Stimulated activated CD4-positive, alpha-beta T cell treated with anti-CD3 and anti-CD28 coated beads, TNF-alpha, amount 100 ng/mL, for 1 hour (primary cell): ENCODE measurements at places on chromosomes 6 and 20.

GRCh38 chr20:35947489-35947888 lies 6.8 kb downstream of the SCAND1 start:
- DNase-seq = no peak

DNA sequence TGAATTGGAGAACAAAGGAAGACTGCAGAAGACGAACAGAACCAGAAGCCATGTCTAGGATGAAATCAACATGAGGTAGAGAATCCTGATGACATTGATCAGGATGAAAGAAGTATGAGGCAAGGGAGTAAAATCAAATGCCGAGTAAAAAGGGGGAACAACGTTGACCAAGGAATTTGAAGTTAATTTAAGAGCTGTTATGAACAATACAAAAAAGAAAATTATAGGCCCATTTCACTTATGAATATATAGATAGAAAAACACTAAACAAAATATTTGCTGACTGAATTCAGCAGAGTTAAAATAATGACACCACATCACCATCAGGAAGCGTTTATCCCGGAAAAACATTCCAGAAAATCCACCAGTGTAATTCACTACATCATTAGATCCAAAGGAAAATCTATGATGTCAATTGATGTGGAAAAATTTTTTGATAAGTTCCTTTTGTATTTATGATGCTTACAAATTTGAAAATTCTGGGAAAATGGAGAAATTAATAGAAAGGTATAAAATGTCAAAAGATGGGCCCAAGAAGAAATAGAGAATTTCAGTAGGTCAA lies 8.1 kb upstream of the CCN5 start:
- DNase-seq = no peak

DNA sequence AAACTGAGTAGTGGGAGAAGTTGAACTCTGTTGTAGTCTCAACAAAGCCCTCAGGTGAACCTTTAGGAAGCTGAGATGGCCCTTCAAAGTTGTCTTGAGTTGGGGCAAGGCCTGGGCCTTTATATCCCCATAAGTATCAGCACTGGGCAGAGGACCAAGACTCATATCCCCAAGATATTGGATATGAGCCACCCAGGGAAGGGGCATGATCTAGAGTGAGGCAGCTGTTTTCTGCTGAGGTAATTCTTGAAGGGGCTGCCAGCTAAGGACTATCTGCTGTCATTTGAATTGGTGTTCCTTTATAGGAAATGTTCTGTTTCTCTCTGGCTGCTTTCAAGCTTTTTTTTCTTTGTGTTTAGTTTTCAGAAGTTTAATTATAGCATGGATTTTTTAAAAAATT lies 140.7 kb upstream of the FLRT3 start:
- no peak for DNase-seq

DNA sequence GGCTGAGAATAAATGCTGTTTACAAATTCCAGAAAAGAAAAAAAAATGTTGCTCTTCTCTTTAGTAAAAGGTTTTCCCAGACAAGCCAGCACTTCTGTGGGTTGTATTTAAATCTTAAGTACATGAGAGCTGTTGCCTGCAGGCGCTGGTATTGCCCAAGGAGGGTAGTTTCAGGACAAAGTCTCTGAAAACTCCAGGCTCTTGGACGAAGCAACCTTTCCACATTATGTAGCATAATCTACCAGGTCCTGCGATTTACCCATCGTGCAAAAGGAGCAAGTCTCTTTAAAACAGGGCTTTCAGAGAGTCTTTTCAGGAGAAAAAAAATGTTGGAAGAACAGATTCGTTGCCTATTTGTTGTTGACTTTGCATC lies 65.6 kb downstream of the PLG start:
- no peak for DNase-seq

DNA sequence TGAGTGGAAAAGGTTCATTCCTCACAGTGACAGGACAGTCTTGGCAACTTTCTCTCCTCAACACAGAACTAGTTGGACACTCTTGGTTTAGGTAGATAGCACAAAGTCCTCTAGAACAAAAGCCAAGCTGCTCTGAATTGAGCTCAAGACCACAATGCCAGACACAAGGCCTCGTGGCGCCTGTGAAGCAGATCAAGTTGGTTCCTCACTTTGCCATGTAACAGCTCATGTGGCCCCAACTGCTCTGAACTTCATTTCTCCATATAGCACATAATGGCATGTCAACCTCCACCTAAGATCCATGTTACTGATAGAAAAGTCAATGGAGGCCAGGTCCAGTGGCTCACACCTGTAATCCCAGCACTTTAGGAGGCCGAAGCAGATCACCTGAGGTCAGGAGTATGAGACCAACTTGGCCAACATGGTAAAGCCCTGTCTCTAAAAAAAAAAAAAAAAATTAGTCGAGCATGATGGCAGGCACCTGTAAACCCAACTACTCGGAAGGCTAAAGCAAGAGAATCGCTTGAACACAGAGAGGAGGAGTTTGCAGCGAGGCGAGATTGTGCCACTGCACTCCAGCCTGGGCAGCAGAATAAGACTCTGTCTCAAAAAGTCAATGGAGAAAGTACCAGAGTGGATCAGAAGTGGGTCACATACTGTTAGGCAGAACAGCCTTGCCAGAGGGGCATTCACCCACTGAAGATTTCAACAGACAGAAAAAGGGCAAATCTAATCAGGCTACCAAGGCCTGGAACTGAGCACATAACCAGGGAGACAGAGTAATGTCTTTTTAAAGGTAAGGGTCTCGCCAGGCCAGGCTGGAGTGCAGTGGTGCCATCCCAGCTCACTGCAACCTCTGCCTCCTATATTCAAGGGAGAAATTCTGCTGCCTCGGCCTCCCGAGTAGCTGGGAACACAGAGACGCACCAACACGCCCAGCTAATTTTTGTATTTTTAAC lies 21.2 kb downstream of the ROMO1 start:
- no peak for DNase-seq

DNA sequence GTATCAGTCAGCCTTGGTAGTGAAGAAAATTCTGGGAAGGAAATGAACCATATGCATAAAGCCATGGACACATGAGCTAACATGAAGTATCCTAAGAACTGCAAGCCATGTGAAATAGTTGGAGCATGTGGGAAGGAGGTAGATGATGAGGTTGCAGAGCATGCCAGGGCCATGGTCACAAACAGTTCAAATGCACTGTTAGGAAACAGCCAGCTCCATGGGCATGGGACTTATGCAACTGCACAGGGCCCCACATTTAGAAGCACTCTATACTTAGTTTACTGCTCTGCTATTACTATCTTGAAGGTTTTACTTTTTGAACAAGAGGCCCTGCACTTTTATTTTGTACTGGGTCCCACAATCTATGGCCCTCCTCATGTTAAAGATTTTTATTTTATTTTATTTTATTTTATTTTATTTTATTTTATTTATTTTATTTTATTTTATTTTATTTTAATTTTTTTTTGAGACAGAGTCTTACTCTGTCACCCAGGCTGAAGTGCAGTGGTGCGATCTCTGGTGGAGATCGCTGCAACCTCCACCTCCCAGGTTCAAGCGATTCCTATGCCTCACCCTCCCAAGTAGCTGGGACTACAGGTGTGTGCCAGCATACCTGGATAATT lies 169.1 kb downstream of the IBTK start:
- no peak for DNase-seq

DNA sequence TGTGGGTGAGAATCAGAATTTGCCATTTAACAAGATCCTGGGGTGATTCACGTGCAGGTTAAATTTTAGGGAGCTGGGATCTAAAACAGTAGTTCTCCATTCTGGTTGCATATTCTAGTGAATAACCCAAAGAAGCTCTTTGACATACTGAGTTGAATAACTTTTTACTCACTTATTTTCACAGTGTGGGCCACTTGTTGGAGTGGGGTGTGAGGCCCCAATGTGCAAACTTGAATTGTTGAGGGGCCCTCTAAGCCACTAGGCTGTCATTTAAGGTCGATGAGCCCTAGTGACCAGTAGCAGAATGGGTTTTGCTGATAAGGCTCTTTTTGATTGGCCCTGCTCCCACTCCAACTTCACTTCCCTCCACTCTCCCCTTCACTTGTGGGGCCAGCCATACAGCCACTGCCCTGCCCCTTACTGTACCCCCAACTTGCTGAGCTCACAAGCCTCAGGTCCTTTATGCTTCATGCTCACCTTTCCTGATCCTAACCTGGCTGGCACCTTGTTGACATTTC lies 33.6 kb upstream of the RIPOR2 start:
- no peak for DNase-seq

GRCh38 chr6:43171707-43172103 lies 636 bp downstream of the SRF start:
- peak; percentile 8 for DNase-seq

DNA sequence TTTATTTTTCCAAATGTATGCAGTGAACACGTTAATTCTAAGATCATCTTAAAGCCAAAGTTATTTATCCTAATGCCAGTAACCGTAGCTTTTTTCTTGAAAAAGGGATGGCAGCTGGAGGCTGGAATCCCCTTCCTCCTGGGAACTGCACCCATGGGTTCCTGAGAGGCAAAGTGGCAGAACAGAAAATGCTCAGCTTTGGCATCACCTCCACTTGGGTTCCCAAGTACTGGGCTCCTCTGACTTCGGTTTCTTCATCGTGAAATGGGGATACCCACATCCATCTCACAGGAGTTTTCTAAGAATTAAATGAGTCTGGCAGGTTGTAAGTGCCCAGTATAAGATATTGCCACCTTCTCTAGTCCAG lies 6.2 kb upstream of the DDX43 start:
- no peak for DNase-seq

DNA sequence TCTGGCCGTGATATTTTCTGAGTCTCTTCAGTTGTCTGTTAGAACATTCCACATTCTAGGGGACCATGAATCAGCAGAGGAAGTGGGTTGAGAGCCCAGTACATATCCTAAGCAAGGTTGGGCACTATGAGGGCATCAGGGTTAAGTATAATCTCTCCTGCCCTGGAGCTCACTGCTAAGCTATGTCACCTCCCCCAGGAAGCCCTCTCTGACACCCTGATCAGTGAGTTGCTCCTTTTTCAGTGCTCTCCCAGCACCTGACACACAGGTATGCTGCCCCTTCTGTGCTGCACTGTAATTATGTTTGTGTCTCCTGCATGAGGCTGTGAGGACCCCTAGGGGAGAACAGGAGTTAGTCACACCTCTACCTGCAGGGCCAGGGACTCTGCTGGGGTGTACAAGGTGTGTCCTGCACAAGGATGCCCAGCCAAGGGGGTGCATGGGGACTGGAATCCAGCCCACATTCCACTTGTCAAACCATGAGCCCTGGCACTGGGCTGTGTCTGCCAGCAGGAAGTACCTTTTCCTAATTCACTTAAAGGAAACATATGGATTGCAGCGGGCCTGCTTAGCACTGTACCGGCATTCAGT lies 3.9 kb downstream of the RAB44 start:
- DNase-seq = no peak

DNA sequence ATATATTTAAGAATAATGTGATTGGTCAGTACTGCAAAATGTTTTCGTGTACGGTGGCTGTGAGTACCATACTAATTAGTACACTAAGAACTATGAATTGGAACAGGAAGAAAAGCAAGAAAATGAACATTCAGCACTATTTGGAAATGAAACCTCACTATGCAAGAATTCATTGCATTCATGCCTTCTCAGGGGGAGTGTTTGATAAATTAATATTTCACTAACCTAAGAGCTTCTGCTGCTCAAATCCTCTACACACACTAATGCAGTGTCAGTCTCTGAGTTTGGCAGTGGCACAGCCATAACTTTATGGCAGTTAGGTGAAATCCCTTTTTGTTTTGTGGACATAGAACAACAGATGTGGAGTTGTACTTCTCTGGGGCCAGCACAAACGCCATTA lies 60.1 kb downstream of the SLC16A10 start:
- DNase-seq = no peak

DNA sequence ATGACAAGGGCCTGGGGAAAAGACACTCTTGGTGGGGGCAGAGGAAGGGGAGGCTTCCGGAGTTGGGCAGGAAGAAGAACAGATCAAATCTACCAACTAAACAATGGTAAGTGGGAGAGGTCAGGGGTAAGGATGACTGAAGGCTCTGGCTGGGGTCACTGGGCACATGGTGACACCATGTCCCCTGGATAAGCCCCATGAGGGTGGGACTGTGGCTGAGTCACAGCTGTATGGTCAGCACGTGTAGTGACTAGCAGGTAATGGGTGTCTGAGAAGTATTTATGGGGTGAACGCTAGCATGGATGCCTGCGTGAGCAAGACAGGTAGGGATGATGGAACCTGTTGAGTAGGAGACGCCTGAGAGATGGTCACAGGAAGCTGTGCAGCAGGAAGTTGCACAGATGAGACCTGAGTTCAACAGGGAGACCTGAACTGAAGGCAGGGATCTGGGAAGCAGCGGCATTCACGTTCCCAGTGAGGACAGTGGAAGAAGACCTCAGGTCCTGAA lies 64.5 kb upstream of the SNX9 start:
- DNase-seq = no peak

DNA sequence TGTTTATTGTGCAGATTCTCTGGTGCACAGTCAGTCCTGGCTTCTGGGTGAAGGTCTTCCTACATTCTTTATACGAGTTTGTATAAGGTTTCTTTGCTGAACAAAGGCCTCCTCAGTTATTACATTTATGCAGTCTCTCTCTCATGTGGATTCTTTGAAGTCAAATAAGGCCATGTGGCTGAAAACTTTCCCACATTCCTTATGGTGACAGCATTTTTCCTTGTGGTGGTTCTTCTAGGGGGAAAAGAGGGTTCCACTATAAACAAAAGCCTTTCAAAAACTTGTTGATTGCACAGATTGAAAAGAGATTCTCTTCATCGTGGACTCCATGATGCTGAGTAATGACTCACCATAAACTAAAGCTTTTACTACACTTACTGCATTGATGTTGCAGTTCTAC lies 19.2 kb downstream of the ZSCAN12 start:
- no peak for DNase-seq

- DNase-seq = no peak
Observed at GRCh38 chr6:117502580-117502979, 20.1 kb downstream of the DCBLD1 start.

DNA sequence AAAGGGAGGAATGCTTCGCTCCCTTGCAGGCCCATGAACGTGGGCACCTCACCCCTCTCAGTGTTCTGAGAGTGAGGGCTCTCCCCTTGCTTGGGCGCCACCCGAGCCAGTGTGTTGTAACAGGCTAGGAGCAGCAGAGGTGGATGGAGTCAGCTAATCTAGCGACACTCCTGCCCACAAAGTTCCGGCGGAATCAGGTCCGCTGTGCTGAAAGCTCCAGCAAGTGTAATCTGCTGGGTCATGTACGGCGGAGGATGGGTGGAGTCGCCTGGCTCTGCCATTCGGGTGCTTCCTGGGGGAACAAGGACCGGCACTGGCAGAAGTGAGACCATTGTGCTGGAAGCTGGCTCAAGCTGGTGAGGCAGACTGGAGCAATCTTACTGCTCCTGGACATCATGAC lies 1310.1 kb downstream of the EPHA7 start:
- DNase-seq = no peak

GRCh38 chr20:43446361-43446879 lies 11.3 kb upstream of the SRSF6 start:
- DNase-seq = no peak
